ENCODE measurements at places on chromosomes 4 and X.

DNA sequence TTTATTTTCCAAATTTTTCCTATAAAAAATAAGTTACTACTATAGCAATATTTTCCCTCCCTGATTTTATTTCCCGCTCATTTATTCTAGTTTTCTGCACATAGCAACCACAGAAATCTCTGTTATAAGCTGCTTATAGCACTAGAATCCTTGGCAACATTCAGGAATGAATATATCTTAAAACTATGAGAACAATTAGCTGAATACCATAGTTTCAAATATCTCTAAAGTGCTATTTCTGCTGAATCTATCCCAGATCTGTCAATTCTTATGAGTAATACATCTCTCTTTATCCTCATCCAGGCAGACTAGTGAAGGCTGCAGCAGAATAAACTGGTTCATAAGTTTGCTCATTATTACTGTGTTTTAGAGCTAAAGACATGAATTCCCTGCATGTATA is 622.9 kb upstream of the DIPK2B start:
- no peaks in the 10 kb centered on the region for H3K27me3 ChIP-seq
- ATAC-seq = no peak
- H3K4me3 ChIP-seq = no peak overlapping the region
- peaks cover 6% of the 10 kb centered on the region for H3K4me1 ChIP-seq

DNA sequence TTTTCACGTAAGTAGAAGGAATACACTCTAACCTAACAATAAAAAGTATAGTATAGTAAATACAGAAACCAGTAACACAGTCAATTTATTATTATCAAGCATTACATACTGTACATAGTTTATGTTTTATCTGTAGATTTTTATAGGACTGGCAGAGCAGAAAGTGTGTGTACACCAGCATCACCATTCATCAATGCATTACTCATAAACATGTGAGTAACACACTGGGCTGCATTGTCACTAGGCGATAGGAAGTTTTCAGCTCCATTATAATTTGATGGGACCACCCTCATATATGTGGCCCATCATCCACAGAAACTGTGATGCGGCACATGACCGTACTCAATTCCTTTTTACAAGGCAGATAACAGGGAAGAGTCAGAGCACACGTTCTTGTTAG is 137.8 kb upstream of the RBPJ start:
- H3K4me3 ChIP-seq = no peak overlapping the region
- H3K27me3 ChIP-seq = no peaks in the 10 kb centered on the region
- peaks cover 6% of the 10 kb centered on the region for H3K36me3 ChIP-seq
- no peak overlapping the region for H3K27ac ChIP-seq
- no peak for ATAC-seq

DNA sequence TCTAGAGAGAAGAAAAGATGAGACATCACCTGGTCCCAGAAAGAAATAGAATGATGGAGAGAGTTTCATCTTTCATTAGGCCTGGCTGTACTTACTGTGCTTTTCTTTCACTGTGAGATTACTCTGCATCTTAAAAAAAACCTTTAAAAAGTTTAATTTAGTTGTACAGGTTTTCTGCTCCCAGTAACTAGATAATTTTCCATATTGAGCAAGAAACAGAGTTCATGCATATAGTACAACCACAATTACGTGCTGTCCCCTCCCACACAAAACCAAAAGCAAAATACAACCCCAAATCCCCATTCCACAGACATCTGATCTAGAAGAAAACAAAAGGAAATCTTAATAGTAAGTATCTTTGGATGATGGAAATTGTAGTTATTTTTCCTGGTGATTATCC is 371.2 kb downstream of the SH2D1A start:
- no peaks in the 10 kb centered on the region for H3K36me3 ChIP-seq
- no peaks in the 10 kb centered on the region for H3K4me1 ChIP-seq
- ATAC-seq = no peak
- H3K27me3 ChIP-seq = no peaks in the 10 kb centered on the region
- no peak overlapping the region for H3K27ac ChIP-seq
- H3K4me3 ChIP-seq = no peak overlapping the region

DNA sequence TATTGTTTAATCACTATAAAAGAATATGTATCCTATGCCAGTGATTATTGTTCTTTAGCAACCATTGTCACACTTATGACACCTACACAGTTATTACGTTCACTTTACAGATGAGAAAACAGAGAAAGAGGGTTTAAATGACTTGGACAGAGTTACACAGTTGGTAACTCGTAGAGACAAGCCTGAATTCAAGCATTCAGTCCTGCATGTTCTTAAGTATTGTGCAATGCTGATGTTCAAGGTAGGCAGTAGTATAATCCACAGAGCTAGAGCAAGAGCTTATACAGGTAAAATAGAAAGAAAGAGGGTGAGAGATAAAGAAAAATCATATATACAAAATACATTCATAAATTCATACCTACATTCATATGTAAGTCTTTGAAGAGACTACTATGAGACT is 249.8 kb upstream of the ANXA10 start:
- H3K27me3 ChIP-seq = no peaks in the 10 kb centered on the region
- H3K4me1 ChIP-seq = no peaks in the 10 kb centered on the region
- no peak overlapping the region for H3K27ac ChIP-seq
- ATAC-seq = no peak
- H3K36me3 ChIP-seq = no peaks in the 10 kb centered on the region

GRCh38 chr4:80008351-80008750 is 64.7 kb downstream of the ANTXR2 start:
- H3K27me3 ChIP-seq = no peaks in the 10 kb centered on the region
- H3K27ac ChIP-seq = no peak overlapping the region
- peaks cover 49% of the 10 kb centered on the region for H3K4me1 ChIP-seq
- ATAC-seq = no peak
- H3K36me3 ChIP-seq = peaks cover 78% of the 10 kb centered on the region

Data from stimulated activated memory B cell treated with anti-CD40 and anti-IgM and Interleukin-4, amounts not matched to agents 10 μg/mL and 1 μg/mL and 100 μg/mL, for 72 hours (primary cell).